Mesothelial cell of epicardium (in vitro differentiated cells): ENCODE measurements at places on chromosomes 3 and 15. TPM values are rescaled to one million over a fixed set of nuclear protein-coding genes. Genes with fewer than 3 reads are reported as not detected.

The GOLGA8R gene
- total RNA-seq: 4.6 to 8.0 TPM (median 7.3 TPM) in 3 replicates

The ZBTB47 gene
- total RNA-seq: 22.4 to 23.6 TPM (median 23.0 TPM) in 3 replicates

- no peak for DNase-seq
- peaks cover 1% of the 10 kb centered on the region for H3K27me3 ChIP-seq
- no peaks in the 10 kb centered on the region for H3K36me3 ChIP-seq
- no peak overlapping the region for H3K4me3 ChIP-seq
- H3K4me1 ChIP-seq: peaks cover 2% of the 10 kb centered on the region
These were observed 20.5 kb downstream of the MGLL start for GRCh38 chr3:127801731-127802313.

- H3K27me3 ChIP-seq: no peaks in the 10 kb centered on the region
- H3K4me3 ChIP-seq: peak overlapping the region; percentile 96
- peaks cover 31% of the 10 kb centered on the region for H3K4me1 ChIP-seq
- peaks cover 14% of the 10 kb centered on the region for H3K36me3 ChIP-seq
- DNase-seq: no peak
These were observed 1.5 kb downstream of the ATG3 start for GRCh38 chr3:112560307-112560706.

GRCh38 chr15:71526060-71526820 is 284.1 kb upstream of the NR2E3 start:
- DNase-seq: no peak
- peak overlapping the region; percentile 11 for H3K4me3 ChIP-seq
- H3K4me1 ChIP-seq: peaks cover 21% of the 10 kb centered on the region
- H3K27me3 ChIP-seq: no peaks in the 10 kb centered on the region
- peak overlapping the region; percentile 93 for H3K27ac ChIP-seq
- H3K36me3 ChIP-seq: no peaks in the 10 kb centered on the region

GRCh38 chr15:39506146-39506545 is 74.7 kb upstream of the THBS1 start:
- no peak for DNase-seq
- no peaks in the 10 kb centered on the region for H3K36me3 ChIP-seq
- H3K27me3 ChIP-seq: peaks cover 3% of the 10 kb centered on the region

DNA sequence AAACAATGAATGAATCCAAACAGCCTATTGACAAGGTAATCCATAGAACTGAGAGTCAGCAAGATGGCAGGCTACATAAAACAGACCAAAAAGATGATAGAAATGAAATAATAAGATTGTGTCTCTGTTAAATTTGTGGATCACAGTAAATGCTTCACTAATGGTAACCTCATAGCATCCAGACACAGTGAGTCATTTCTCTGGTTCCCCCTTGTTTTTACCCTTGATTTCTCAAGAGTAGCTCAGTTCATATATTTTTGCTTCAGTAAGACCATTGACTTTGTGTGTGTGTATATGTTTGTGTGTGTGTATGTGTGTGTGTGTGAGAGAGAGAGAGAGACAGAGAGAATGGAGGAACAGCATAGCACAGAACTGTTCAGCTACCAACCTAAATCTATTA is 546.9 kb downstream of the RBMS3 start:
- H3K36me3 ChIP-seq: peaks cover 6% of the 10 kb centered on the region
- no peak overlapping the region for H3K27ac ChIP-seq
- no peak overlapping the region for H3K4me3 ChIP-seq
- no peak for DNase-seq
- no peaks in the 10 kb centered on the region for H3K4me1 ChIP-seq

DNA sequence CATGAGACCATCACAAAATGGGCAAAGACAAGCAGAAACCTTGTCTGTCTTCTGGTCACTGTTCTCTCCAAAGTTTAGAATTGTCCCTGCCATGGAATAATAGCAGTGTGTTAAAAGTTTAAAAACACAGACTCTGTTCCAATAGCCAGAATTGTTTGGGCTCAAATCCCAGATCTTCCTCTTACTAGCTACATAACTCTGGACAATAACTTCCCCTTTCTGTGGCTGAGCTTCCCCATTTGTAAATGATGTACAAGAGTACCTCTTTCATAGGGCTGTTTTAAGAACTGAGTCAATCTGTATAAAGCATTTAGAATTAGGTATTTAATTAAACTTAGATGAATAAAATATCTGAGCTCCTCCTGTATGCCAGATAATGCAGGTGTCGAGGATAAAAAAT is 623.0 kb downstream of the NTRK3 start:
- DNase-seq: no peak
- peaks cover 22% of the 10 kb centered on the region for H3K27me3 ChIP-seq
- no peak overlapping the region for H3K27ac ChIP-seq
- H3K4me1 ChIP-seq: no peaks in the 10 kb centered on the region
- no peak overlapping the region for H3K4me3 ChIP-seq

GRCh38 chr3:117045143-117045542 is 335.6 kb downstream of the TUSC7 start:
- no peak for DNase-seq
- peaks cover 27% of the 10 kb centered on the region for H3K4me1 ChIP-seq
- no peak overlapping the region for H3K4me3 ChIP-seq
- peaks cover 2% of the 10 kb centered on the region for H3K36me3 ChIP-seq
- H3K27ac ChIP-seq: no peak overlapping the region

- H3K36me3 ChIP-seq: no peaks in the 10 kb centered on the region
- H3K27ac ChIP-seq: no peak overlapping the region
- H3K4me1 ChIP-seq: no peaks in the 10 kb centered on the region
- H3K4me3 ChIP-seq: no peak overlapping the region
These were observed 881.3 kb upstream of the CADM2 start for GRCh38 chr3:84077479-84077878.

DNA sequence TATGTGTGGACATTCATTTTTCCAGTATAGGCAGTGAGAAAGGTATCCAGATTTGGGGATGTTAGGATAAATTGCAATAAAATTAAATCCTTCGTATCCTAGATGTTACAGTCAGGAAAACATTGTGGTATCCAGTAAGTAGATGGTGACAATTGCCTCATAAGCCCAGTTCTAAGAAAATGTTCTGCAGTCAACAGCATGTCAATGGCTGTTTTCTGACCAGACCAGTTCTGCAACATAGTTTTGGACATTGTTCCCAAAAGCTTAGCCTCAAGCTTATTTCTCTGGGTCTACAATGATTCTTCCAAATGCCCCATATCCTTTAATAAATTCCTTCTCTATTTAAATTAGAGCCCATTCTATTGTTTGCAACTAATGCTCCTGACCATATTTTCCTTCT is 480.7 kb downstream of the FHIT start:
- H3K27me3 ChIP-seq: no peaks in the 10 kb centered on the region
- H3K4me1 ChIP-seq: peaks cover 21% of the 10 kb centered on the region
- H3K27ac ChIP-seq: peak overlapping the region; percentile 47

DNA sequence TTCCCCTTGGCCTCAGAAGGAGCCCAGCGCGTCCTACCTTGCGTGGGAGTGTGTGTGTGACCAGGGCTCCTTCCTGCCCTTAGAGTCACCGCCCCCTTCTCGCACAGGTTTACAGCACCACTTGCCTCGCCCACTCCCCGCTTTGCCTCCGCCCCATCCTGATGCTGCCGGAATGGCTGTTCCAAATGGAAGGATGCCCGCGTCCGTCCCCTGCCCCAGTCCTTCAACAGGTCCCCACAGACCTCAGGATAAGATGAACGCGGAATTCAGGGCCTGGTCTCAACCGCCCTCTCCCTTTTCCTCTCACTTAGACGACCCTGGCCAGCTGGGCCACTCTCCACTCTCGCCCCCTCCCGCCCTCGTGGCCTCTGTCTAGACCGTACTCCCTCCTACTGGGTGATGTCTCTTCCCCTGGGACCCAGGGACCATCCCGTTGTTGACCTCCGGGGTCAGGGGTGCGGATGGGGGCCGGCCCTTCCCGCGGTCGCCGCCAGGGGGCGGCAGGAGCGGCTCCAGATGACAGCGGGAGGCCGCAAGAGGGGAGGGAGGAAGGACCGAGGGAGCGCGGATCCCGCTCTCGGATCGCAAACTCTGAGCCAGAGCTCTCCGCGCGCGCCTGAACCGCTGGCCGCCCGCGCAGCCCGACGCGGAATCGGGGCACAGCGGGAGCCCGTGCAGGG is at the start of gene THSD4:
THSD4 (plus strand) TSS at position 585 of the 680 bp plus-strand sequence.
- no peaks in the 10 kb centered on the region for H3K36me3 ChIP-seq
- peak; percentile 70 for DNase-seq
- H3K4me3 ChIP-seq: peak within 1 kb of the TSS; percentile 87
- H3K4me1 ChIP-seq: peaks cover 54% of the 10 kb centered on the region
- peak within 1 kb of the TSS; percentile 80 for H3K27ac ChIP-seq
